CD4-positive, alpha-beta memory T cell (primary cell): ENCODE measurements at places on chromosomes 16 and 17.

DNA sequence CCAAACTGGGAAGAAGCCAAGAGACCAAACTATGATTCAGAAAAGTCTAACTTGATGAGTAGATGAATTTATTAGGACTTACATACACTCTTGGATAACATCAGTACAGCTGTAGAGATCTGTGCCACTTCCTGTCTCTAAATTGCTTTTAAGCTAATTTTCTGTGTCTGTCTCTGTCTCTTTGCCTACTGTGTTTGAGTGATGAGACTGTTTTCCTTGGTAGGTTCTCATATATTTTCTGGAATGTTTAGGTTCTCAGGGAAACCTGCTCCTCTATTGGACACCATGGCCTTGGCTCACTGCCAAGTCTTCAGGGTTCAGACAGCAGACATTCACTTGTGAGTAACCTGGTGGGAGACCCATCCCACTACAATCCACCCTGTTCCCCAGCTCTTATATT is 103.5 kb upstream of the KIF2B start:
- no peak for DNase-seq

DNA sequence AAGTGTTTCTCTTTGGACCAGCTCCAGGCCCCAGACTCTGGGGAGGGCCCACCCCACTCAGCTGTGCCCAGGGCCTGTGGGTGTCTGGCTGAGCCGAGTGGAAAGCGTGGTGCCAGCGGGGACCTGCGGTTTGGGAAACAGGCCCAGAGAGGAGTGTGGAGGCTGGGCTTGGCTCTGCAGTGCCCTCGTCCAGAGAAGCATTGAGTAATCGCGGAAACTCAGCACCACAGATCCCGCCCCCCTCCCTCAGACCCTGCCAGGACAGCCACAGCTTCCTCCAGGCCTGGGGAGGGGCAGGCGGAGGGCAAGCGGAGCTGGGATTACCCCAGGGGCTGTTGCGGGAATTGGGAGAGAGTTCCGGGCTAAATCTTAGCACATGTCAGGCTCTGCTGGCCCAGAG is 14.6 kb upstream of the PITPNA start:
- DNase-seq, result no peak

GRCh38 chr16:58118801-58119508 is 10.2 kb downstream of the CFAP20 start:
- no peak for DNase-seq

DNA sequence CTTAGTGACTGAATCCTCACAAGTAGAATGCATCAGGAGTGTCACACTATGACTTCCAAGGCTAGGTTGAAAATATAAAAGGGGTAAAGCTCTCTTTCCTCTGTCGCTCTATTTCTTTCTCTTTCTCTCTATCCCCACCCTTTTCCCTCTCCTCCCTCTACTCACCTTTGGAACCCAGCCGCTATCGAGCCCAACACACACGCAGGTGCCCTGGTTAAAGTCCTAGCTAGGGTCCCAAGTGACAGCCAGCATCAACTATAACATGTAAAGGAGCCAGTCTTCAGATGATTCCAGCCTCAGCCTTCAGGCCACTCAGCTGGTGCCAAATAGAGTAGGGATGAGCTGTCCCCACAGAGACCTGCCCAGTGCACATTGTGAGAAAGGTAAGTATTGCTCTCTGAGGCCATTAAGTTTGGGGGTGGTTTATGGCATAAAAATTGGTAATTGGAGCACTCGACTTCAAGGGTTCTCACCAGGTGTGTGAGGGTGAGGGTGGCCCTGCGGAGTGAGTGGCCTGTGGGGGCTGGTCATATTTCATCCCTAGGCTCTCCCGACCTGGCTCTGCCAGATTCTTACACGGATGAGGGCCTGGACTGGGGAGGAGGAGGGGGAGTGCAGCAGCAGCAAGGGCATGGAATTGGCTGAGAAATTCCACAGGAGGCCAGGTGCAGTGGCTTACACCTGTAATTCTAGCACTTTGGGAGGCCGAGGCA is 14.9 kb upstream of the C16orf54 start:
- DNase-seq, result no peak

DNA sequence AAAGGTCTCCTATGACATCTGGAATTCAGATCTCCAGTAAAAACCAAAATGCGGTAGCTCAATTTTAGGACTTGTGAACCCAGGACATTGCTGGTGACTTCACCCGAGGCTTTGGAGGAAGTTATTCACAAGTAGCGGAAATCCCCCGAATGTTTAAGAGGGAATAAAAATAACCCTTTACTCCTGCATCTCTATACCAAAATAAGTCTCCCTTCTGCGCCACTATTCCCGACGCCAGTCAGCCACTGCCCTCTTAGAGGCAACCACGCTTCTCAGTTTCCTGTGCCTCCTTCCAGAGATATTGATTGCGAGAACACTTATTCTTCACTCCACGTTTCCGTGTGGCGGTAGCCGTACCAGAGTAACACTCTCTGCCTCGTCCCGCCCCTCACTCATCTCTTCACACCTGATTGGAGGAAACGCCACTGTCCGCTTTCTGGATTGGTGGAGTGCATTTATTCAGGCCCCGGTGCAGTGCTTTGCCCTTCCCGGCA is 27.4 kb downstream of the EMP2 start:
- DNase-seq, result no peak
